ENCODE measurements at places on chromosomes 1 and 21.

- DNase-seq: no peak
Measured at GRCh38 chr1:191969290-191969689, 189.0 kb upstream of the RGS18 start.

GRCh38 chr1:92447033-92447681, 39.6 kb downstream of the GFI1 start:
- DNase-seq: peak; percentile 61

GRCh38 chr1:98849969-98850636, 154.6 kb downstream of the PLPPR5 start:
- DNase-seq: no peak

GRCh38 chr1:100883963-100884362, 10.7 kb downstream of the EXTL2 start:
- DNase-seq: peak; percentile 42

- DNase-seq: no peak
Measured at GRCh38 chr1:28139025-28139712, 37.3 kb downstream of the PTAFR start.

DNA sequence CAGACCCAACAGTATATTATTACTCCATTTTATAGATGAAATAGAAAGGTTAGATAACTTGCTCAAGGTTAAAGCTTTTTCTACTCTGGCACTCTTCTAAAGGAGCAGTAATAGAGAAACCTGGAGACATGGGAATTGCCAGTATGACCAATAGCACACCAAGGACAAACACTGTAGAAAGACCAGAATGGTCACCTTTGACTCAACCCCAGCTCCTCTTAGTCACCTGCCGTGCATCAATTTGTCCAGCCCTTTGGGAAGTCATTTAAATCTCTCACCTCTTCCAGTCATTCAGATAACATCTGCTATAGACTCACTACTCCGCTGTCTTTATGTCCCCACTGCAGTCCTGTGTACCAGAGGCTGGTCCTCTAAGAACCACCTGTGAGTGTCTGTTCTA, 23.9 kb upstream of the SLC44A3 start:
- no peak for DNase-seq

GRCh38 chr1:93442008-93442666, 5.8 kb upstream of the FNBP1L start:
- DNase-seq: peak; percentile 77

DNA sequence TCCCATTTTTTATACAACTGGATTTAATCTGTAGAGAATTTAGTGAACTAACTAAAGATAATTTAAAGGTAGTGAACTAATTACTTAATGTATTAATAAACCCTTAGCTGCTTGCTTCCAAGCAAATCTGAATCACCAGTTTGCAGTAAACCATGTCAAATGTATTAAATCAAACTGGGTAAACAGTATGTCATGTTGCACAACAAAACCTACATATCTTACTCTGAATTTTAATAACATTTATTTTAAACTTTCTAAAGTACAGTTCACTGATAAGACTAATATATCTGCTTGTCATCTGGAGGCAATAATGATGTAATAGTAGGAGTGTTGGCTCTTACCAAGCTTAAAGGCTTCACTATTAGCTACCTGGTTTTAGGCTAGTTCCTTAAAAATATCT, 52.5 kb upstream of the SCYL3 start:
- DNase-seq: peak; percentile 23

GRCh38 chr1:102776071-102776470, 332.3 kb downstream of the COL11A1 start:
- DNase-seq: no peak

- no peak for DNase-seq
Measured at GRCh38 chr1:219985169-219985568, 56.8 kb upstream of the SLC30A10 start.

GRCh38 chr1:6960291-6960811, 175.1 kb downstream of the CAMTA1 start:
- no peak for DNase-seq
